CD8-positive, alpha-beta memory T cell (primary cell): ENCODE measurements at places on chromosomes 16 and 17. TPM values are rescaled to one million over a fixed set of nuclear protein-coding genes. Genes with fewer than 3 reads are reported as not detected.

The MMP15 gene
- polyA plus RNA-seq: 0.16 TPM

The INCA1 gene
- 0.58 TPM for polyA plus RNA-seq

The SSTR5 gene
- not detected for polyA plus RNA-seq

The ARL2BP gene
- polyA plus RNA-seq: 112 TPM

DNA sequence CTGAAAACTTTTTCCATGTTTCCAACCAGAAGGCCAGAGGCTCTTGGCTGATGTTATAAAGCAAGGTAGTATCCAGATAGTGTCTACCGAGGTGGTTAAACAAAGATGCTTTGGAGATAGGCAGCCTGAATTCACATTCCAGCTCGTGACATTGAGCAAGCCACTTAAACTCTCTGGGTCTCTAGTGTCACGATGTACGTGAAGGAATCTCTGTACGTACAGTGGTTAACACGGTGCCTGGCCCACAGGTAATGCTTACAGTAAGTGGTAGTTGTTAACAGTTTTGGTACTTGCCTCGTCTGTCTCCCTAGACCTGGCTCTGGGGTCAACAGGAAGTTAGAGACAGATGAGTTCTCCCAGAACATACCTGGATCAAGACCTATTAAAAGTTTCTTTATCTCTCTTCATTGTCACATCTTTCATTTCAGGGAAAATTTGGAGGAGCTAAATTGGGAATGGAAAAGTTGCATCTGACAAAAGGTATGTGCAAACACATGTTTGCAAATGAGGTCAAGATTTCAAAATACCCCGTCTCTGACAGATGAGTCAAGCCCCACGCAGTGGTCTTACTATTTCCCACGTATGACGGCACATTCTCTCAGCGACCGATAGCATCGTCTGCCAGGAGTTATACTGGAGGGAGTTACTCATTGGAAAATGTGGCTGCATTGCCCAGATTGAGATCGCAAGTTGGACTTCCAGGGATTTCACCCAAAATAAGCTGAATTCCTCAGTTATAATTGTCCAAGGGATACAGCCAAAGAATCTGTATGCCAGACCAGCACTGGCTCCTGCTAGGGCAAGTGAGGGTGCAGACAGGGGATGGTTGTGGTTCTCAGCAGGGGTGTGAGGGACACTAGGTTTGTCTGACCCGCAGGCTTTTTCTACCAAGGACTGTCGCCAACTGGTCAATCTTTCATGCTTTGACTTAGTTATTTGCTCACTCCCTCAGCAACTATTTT lies 18.9 kb upstream of the MYH10 start:
- no peaks in the 10 kb centered on the region for H3K4me1 ChIP-seq
- no peak overlapping the region for H3K27ac ChIP-seq
- H3K4me3 ChIP-seq: no peak overlapping the region

- H3K27me3 ChIP-seq: no peaks in the 10 kb centered on the region
- no peak for DNase-seq
- no peak overlapping the region for H3K27ac ChIP-seq
- H3K4me1 ChIP-seq: no peaks in the 10 kb centered on the region
- no peaks in the 10 kb centered on the region for H3K36me3 ChIP-seq
- H3K4me3 ChIP-seq: no peak overlapping the region
Measured at GRCh38 chr16:86479419-86479818, 30.9 kb upstream of the FOXF1 start.

- no peak overlapping the region for H3K4me3 ChIP-seq
- H3K27ac ChIP-seq: no peak overlapping the region
- no peak for DNase-seq
- H3K27me3 ChIP-seq: peaks cover 4% of the 10 kb centered on the region
Measured at GRCh38 chr17:46836500-46836899, 14.9 kb upstream of the WNT9B start.

DNA sequence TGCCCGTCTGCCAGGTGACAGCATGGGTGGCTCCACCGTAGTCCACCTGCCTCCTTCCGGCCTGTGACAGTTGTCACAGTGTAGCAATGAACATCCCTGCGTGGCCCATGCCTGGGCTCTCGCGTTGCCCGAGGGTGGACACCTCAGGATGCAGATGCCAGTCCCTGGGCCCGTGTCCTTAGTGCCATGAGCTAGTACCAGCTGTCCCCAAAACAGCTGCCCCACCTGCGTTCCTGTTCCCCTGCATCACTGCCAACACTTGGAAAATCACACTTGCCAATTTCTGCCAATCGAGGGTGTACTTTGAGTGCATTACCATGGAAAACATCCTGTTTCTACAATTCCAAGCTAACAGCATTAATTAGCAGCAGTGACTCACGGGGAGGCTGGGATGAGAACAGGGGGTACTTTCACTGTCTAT lies 9.0 kb upstream of the C16orf95 start:
- H3K4me1 ChIP-seq: peaks cover 3% of the 10 kb centered on the region
- no peaks in the 10 kb centered on the region for H3K27me3 ChIP-seq
- H3K36me3 ChIP-seq: no peaks in the 10 kb centered on the region
- no peak for DNase-seq
- no peak overlapping the region for H3K27ac ChIP-seq

- DNase-seq: no peak
- H3K36me3 ChIP-seq: no peaks in the 10 kb centered on the region
- H3K4me3 ChIP-seq: no peak overlapping the region
- H3K4me1 ChIP-seq: no peaks in the 10 kb centered on the region
- no peaks in the 10 kb centered on the region for H3K27me3 ChIP-seq
Measured at GRCh38 chr17:64158406-64158805, 28.5 kb upstream of the ERN1 start.

GRCh38 chr17:18318117-18318516 lies 3.0 kb downstream of the SMCR8 start:
- H3K4me1 ChIP-seq: peaks cover 59% of the 10 kb centered on the region
- no peak for DNase-seq
- peaks cover 22% of the 10 kb centered on the region for H3K36me3 ChIP-seq

- H3K36me3 ChIP-seq: no peaks in the 10 kb centered on the region
- no peak for DNase-seq
- H3K27me3 ChIP-seq: no peaks in the 10 kb centered on the region
- H3K4me1 ChIP-seq: peaks cover 42% of the 10 kb centered on the region
- H3K4me3 ChIP-seq: peak overlapping the region; percentile 7
Measured at GRCh38 chr16:81715358-81716196, 63.5 kb upstream of the PLCG2 start.
